ENCODE measurements at places on chromosomes 5 and 9.

- DNase-seq: peak; percentile 59
Measured at GRCh38 chr9:18821788-18822187, 211.2 kb downstream of the SAXO1 start.

- peak; percentile 33 for DNase-seq
Measured at GRCh38 chr5:54673523-54674225, 156.1 kb downstream of the SNX18 start.

- no peak for DNase-seq
Measured at GRCh38 chr5:8333485-8333884, 464.5 kb downstream of the MTRR start.

GRCh38 chr5:137696481-137696880 is 39.4 kb downstream of the KLHL3 start:
- DNase-seq: no peak

GRCh38 chr9:37966412-37967013 is 62.6 kb upstream of the SLC25A51 start:
- DNase-seq: peak; percentile 92

GRCh38 chr5:175681045-175681967 is 23.4 kb downstream of the HRH2 start:
- no peak for DNase-seq

DNA sequence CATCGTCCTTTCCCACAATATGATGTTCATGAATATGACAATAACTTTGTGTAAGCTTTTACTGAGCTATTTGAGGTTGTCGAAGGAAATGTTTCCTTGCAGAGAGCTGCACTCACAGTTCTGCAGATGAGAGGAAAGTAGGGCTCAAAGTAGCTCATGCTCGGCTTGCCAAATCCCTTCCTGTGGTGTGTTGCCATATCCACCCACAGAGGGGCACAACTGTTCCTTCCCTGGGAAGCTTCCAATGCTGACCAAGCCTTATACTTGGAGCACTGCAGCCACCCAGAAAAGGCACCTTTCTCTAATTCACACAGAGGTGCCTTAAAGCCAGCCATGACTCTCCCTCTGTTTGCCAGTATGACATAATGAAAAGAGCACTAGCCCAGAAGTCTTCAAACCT is 390.3 kb downstream of the CAAP1 start:
- no peak for DNase-seq

GRCh38 chr5:172224996-172225395 is 31.0 kb downstream of the EFCAB9 start:
- no peak for DNase-seq

- DNase-seq: no peak
Measured at GRCh38 chr9:136058084-136058483, 37.0 kb downstream of the NACC2 start.

- DNase-seq: no peak
Measured at GRCh38 chr5:98424681-98425450, 348.6 kb upstream of the RGMB start.

DNA sequence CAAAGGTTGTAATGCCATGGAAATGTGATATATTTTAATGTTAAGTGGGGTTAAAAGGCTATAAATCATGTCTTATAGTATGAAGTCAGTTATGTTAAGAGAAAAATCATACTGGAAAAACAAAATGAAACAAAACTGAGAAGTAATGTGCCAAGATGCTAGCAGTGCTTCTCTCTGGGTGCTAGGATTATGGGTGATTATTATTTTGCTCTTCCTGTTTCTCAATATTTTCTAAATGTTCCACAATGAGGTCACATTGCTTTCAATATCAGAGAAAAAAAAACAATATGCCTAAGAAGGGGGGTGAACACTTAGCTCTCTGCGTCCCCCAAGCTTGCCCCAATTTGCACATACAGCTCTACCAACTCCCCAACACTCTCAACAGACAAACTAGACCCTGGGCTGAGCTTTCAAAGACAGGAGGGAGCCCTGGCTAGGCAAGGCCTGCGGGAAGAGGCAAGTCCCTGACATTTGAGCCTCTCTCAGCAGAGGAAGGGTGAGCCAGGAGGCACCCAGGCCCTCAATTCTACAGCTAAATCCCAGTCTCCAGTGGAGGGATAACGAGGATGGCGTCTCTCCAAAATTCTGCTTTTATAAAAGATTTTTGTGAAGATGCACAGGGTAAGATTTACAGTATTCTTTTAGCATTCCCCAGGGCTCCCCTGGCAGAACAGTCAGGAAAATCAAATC is 24.4 kb downstream of the WHRN start:
- no peak for DNase-seq

- no peak for DNase-seq
Measured at GRCh38 chr9:93096811-93097382, 880 bp downstream of the CARD19 start.

GRCh38 chr9:129550199-129550839 is 70.6 kb downstream of the C9orf50 start:
- DNase-seq: peak; percentile 72

DNA sequence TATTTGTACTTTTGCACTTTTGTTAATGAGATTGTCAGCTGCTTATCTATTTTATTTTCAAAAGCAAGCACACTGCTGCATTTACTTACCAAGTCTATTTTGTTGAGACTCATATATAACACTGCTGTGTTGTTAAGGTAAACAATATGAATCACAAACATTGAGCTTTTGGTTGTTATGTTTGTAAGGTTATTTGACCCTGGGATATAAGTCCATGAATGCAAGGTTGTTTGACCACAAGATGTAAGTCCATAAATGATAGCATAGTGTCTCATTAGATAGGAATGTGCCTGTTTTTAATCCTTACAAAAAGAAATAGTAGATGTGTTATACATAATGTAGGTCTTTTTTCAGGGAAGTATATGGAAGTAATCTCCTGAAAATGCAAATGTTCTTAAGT is 845.9 kb downstream of the CDH9 start:
- no peak for DNase-seq

DNA sequence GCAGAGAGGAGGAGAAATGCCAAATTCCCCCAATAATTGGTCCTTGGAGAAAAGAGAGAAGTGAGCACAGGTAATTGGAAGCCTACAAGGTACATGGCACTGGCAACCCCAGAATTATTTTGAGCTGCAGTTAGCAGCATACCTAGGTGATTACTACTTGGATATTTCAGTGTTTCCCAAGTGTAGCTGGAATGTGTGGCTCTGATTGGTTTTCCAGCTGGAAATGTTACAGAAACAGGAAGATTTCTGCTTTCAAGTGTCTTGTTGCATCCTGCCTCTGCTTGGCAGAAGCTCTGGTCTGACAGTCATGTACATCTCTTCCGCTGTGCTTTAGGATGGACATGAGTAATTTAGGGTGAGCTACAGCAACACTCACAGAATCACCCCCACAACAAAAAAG is 262.1 kb downstream of the ENC1 start:
- DNase-seq: no peak

GRCh38 chr5:40356248-40356647 is 323.5 kb upstream of the PTGER4 start:
- DNase-seq: no peak

DNA sequence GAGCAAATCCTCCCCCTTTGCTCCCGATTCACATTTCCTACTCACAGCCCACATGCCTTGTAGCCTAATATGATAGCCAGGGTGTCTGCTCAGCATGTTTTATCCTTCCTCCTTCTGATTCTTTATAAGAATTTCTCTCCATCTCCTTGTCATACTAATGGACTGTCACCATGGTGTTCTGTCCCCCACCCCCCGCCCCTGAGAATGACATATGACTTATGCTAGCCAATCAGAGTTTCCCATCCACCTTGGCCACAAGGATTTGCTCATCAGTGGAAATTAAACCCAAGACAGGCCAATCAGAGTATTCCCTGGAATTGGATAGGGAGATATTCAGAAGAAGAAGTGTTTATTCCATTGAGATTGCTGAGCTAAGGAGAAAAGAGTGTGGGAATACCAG is 16.0 kb downstream of the ABLIM3 start:
- no peak for DNase-seq

DNA sequence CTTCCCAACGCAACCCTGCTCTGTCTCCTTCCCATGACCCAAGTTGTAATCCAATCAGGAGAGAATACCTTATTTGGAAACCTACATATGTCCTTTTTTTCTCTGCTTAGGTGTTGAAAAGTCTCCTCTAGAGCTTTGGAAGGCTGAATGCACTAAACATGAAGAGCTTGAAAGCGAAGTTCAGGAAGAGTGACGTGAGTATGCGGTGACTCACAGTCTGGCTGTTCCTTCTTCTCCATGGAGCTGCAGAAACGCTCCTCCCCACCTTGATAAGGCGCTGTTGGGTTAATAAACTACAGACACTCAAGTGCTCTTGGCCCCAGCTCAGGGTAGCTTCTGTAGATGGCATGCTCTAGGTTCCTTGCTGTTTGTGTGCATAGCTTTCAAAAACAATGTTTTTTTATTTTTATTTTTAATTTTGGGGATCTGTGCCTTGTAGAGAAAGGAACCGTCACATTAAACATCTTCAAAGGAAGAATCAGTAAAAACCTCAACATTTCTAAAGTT is 30.7 kb downstream of the RAI14 start:
- peak; percentile 98 for DNase-seq

- peak; percentile 93 for DNase-seq
Measured at GRCh38 chr9:33818167-33818846, 1.3 kb downstream of the UBE2R2 start.

GRCh38 chr5:90473396-90474234 is 956 bp downstream of the MBLAC2 start:
- peak; percentile 69 for DNase-seq

GRCh38 chr9:131721076-131721475 is 18.8 kb downstream of the RAPGEF1 start:
- no peak for DNase-seq

DNA sequence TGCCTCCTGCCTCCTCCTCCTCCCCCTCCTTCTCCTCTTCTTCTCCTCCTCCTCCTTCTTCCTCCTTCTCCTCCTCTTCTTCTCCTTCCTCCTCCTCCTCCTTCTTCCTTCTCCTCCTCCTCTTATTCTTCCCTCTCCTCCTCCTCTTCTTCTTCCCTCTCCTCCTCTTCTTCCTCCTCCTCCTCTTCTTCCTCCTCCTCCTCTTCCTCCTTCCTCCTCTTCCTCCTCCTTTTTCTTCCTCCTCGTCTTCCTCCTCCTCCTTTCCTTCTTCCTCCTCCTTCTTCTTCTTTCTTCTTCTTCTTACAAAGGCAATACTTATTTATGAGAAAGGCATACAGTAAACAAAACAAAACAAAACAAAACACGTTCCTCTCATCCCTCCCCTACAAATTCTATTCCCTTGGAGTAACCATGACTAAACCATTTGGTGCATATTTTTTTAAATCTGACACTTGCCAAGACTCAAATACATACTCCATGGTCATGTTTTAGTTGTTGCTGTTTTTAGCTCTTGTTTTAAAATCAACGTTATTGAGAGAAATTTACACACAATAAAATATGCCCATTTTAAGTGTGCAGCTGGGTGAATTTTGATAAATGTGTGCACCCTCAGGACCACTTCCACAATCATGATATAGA is 135.6 kb downstream of the FOXD1 start:
- no peak for DNase-seq

- no peak for DNase-seq
Measured at GRCh38 chr5:89083791-89084190, 200.8 kb upstream of the MEF2C start.

DNA sequence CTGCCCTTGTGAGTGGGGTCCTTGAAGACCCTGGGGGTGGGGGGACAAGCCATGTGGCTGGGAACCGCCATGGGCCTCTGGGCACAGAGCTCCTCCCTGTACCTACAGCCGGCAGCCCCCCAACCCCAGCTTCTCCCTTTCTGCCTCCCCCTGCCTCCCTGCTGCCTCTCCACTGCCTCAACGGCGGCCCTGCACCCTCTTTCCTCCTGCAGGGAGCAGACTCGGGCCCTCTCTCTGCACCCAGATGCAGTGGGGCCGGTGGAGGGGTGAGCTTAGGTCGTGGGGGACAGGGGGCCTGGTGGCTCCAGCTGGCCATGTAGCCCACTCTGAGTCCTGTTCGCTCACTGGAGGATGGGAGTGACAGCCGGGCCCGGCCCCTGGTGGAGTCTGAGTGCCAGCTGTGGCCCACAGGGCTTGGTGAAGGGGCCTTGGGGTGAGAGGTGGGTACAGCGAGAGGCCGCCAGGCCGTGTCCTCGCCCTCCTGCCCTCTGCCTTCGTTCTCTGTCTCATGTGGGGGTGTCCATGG is 139.3 kb upstream of the COL5A1 start:
- DNase-seq: no peak

- no peak for DNase-seq
Measured at GRCh38 chr9:128149951-128150593, 819 bp downstream of the LCN2 start.

GRCh38 chr5:150411245-150411979 is 1.3 kb downstream of the CD74 start:
- peak; percentile 39 for DNase-seq

DNA sequence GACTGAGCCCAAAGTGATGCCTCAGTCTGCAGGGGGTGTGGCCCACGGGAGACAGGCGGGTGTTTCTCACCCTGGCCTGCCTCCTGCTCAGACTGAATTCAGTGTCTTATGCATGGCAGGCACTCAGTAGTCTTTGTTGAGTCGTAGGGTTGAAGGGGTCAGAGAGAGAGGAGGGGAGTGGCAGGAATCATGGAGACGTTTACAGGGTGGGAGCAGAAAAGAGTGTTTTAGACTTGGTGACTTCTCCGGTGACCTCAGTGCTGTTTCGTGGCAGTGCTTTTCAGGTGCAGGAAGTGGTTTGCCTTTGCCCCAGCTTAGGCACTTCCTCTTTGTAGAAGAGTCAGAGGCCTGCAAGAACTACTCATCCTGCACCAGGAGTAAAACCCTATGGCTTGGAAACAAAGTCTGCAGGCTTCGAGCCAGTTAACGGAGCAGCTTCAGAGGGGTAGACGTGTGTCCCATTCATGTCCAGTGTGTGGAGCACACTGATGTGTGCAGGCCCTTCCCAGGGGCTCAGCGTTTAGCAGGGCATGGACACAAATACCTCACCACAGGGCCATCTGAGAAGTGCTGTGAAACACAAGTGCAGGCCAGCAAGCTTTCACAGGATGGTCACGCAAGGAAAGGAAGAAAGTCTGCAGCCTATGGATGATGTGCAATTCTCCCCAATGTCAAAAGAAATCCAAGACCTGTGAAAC is 24.5 kb upstream of the SEMA4D start:
- peak; percentile 63 for DNase-seq

DNA sequence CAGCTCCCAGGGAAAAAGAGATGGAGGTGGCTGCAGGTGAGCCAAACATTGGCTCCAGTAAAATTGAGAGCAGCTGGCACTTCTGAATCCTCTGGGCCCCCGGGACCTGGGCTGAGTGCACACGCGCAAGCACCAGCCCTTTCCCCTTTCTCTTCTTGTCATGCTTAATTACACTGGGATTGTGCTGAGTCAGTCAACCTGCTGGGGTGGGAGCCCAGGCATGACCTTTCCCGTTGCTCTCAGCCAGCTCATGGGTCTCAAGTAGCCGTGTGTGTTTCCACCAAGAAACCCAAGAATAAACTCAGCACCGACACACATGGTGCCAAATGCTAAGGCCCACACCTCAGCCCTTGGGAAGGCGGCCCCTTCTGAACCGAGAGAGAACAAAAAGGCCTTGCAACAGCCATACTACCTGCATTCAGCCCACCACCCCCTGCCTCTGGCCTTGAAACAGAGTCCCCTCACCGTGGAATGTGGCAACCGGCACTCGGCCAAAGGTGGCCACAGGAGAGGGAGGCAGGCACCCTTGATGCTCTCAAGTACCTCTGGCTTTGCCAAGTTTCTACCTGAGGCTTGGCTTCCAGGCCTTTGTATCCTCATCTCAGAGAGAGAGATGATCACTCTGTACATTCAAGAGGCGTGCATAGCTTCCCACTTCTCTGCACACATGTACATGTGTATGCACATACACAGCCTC is 28.1 kb downstream of the SLIT3 start:
- DNase-seq: no peak

GRCh38 chr5:144156767-144157171 is 13.7 kb downstream of the YIPF5 start:
- peak; percentile 57 for DNase-seq

GRCh38 chr5:66931651-66932050 is 264.9 kb downstream of the CD180 start:
- DNase-seq: no peak
